Smooth muscle cell of the brain vasculature (primary cell): ENCODE measurements at places on chromosomes 11 and 22.

DNA sequence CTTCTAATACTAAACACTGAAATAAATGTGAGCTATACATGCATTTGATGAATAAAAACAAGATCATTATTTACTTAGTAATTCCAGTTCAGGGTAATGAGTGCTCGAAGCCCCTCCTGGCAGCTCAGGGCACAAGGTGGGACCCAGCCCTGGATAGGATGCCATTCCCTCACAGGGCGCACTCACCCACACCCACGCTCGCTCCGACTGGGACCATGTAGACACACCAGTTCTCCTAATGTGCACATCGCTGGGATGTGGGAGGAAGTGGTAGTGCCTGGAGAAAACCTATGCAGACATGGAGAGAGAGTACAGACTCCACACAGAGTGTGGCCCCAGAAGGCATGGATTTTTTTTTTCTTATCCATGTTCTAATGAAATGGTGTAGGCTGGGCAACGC lies 44.5 kb upstream of the RASSF10 start:
- DNase-seq = no peak

DNA sequence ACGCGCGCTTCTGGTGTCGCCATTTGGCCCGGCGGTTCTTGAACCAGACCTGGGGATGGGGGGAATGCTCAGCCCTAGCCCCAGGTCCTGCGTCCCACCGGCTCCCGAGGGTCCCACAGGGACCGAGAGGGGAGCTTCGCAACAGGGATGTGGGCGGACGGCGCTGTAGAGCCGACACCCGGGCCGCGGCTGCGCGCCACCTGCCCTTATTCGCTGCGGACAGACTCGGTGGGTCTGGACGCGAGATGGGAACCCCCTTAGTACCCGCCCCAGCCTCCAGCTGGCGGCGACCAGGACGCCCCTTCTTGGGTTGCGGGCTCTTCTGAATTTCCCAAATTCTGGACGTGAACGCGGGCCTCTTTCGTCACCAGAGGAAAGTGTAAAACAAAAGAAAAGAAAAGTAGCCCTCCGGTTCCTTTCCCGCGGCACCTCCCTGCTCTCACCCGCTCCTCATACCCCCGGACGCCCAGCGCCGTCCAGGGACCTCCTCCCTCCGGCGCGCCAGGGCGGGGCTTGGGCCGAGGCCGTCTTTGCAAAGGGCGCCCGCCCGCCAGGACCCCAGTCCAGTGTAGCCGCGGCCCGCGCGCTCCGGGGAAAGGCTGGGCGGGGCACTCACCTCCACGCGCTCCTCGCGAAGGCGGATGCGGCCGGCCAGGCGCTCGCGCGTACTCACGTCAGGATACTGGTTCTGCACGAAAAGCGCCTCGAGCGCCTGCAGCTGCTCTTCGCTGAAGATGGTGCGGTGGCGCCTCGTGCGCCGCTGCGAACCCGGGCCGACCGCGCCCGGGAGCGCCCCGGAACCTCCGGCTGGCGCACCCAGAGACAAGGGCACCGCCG lies 827 bp downstream of the GSC2 start:
- DNase-seq = no peak

DNA sequence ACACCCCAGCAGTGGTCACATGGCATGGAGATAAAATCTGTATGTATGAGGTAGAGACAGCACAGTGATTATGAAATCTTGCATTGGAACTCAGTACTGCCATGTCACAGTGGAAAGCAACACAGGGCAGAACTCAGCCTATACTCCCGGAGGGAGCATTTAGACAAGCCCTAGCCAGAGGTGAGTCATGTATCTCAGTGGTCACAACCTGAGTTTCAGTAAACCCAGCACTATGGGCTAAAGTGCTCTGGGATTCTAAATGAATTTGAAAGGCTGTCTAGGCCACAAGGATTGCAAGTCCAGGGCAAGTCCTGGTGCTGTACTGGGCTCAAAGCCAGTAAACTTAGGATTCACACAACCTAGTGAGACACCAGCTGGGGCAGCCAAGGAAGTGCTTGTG lies 1717.1 kb upstream of the RAG2 start:
- no peak for DNase-seq

DNA sequence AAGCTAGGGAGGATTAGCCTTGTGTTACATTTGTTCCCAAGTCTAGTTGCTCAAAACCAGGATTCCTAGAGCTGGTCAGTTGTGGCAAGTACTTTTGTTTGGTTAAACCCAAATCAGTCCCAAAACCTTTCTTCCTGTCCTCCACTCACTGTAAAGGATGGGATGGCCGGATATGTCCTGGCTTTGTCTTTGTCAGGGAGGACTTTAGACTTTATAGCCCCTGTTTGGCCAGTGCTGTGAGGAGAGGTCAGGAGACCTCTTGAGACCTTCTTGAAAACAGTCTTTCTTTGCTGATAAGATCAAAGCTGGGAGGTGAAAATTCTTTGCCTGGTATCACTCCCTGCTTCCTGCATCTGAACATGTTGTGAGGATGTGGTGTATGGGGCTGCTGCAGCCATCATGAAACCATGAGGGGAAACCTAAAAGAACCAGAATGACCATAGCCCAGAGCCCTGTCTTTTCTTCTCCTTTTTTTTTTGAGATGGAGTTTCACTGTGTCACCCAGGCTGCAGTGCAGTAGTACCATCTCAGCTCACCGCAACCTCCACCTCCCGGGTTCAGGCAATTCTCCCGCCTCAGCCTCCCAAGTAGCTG lies 43.6 kb upstream of the FTH1 start:
- DNase-seq = no peak

GRCh38 chr11:35135222-35135621 lies 3.7 kb upstream of the CD44 start:
- DNase-seq = no peak

GRCh38 chr11:99079576-99079975 lies 58.8 kb downstream of the CNTN5 start:
- no peak for DNase-seq

- no peak for DNase-seq
Measured at GRCh38 chr11:73971175-73971719, 11.4 kb downstream of the UCP2 start.

GRCh38 chr11:128195756-128196155 lies 391.6 kb downstream of the ETS1 start:
- no peak for DNase-seq

- no peak for DNase-seq
Measured at GRCh38 chr11:64716473-64717267, 6.3 kb downstream of the NRXN2 start.

GRCh38 chr11:28697920-28698827 lies 590.0 kb downstream of the METTL15 start:
- peak; percentile 17 for DNase-seq

DNA sequence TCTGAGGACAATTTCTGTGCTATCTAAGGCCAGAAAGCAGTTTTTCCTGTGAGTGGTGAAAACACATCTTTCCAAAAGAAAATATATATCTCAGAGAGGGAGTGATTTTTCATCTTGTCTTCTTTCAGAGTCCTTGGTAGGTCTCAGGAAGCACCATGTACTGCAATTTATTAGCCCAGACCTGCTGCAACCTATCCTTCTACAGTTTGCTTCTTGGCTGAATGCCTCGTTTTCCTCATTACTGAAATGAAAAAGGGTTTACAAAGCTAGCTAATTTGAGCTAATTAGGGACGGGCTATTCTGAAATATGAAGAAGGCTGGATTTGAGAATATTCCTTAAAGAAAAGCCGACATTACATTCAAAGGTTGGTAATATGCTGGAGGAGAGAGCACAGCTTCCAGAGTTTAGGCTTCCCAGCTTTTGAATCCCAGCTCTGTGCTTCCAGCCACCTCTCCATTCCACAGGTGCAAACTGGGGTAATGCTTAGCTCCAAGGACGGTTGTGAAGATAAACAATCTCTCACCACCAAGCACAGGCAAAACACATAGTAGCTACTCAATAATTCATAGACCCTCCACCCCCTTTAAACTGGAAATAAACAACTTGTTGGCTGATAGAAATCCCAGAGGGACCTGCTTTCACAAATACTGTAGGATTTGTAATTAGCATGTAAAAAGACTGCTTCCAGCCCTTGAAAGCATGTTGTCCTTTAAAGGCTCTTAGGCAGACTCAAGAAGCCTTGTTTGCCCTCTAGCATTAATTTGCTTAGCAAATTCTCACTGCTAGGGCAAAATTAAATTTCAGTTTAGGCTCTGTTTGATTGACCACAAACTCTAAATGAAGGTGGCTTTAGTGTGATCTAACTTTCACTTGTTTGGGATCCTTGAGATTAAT lies 24.5 kb upstream of the SESN3 start:
- DNase-seq = no peak

DNA sequence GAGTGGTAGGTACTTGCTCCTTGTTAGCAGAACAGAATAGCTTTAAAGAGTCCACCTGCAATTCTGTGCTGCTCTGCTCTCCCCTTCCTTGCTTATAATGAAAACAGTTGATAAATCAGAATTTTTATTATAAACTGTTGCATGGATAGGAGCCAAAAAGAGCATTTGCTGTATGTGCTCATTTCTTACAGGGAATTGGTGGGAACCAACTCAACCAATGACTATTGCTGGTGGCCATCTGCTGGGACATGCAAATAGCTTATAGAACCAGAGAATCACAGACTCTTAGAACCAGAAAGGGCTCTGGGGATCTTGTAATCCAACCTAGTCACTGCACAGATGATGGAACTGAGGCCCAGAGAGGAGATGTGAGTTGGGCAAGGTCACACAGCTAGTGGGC lies 43.1 kb upstream of the NECTIN1 start:
- DNase-seq = no peak

DNA sequence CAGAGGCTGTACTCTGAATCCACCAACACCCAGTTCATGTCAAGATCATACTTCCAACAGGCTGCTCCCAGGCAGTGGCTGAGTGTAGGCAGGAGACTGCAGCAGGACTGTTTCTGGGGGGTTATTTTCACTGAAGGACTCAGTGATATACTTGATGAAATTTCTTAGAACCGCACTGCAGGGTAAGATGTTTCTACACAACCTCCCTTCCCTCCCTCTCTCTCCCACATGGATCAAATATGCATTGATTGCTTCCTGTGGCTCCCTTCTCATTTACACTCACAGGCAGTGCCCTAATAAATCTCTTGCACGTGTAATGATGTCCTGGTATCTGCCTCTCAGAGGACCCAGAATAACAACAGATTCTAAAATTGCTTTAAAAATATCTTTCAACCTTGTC lies 251.3 kb upstream of the CCDC179 start:
- no peak for DNase-seq

DNA sequence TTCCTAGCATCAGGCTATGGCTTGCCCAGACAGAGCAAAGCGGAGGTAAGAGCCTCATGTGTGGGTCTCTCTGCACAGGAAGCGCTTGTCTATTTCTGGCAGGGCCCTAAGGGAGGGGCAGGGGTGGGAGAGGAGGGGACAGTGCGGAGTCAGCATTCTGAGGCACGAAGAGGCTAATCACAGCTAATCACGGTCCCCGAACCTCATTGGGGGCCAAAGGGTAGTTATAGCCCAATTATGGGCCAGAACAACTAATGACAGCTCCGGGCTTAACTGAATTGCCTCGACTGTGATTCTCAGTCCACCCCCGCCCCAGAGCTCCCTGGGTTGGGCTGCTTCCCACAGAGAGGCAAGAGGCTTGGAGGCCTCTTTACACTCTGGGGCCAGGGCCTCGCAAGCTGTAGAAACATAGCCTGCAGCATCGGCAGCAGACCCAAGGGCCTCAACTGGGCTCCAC lies 72.7 kb upstream of the PRDM11 start:
- DNase-seq = no peak

GRCh38 chr11:86608251-86608799 lies 64.1 kb downstream of the ME3 start:
- peak; percentile 60 for DNase-seq

- DNase-seq = no peak
Measured at GRCh38 chr22:27836181-27836580, 34.6 kb upstream of the MN1 start.

DNA sequence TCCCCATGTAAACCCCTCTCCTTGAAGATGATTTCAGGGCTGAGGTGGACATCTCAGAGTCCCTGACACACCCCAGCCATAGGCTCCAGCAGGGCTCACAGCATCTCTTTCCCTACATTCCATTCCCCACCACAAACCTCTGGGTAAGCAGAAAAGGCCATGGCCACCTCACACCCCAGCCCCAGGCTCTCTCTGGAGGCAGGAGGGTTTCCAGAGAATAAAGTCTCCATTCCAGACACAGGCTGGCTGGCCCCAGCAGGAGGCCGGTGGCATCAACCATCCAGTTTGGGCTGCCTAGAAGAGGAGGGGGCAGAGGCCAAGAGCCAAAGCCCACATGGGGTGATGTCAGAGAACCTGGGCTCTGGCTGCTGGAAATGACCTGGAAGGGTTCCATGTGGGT lies 61.4 kb downstream of the TP53I11 start:
- DNase-seq = no peak

DNA sequence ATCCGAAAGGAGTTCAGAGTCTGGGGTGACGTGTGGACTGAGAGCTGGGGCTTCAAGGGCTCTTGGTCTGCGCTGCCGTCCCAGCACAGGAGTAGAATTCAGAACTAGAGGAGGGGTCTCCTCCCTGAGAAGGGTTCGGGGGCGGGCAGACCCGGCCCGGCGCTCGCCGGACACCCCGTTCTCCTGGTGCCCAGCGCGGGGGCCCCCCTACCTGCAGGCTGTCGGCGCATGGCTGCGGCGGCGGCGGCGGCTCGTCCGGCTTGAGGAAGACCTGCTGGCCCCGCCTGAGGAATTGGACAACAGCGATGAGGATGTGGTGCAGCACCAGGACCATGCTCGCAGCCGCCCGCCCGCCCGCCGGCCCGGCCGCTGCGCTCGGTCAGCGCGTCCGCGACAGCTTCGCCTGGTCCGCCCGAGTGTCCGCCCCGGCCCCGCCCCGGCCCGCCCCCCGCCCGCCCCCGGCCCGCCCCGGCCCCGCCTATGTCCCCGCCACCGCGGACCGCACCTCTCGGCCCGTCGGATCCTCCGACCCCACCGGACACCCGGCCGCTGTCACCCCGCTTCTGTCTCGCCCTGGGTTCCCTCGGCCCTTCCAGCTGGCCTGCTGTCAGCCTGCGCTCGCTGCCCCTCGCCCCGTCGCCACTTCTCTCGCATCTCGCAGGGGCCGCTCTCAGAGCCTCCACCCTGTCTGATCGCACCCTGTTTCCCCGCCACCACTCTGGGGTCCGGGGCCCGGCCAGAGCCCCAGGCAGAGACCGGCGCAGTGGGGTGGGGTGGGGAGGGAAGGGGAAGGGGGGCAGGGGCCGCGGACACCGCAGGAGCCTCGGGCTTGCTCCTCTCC lies 32.0 kb downstream of the PDE2A start:
- DNase-seq = no peak

- DNase-seq = no peak
Measured at GRCh38 chr11:2674658-2675131, 25.1 kb downstream of the KCNQ1OT1 start.

DNA sequence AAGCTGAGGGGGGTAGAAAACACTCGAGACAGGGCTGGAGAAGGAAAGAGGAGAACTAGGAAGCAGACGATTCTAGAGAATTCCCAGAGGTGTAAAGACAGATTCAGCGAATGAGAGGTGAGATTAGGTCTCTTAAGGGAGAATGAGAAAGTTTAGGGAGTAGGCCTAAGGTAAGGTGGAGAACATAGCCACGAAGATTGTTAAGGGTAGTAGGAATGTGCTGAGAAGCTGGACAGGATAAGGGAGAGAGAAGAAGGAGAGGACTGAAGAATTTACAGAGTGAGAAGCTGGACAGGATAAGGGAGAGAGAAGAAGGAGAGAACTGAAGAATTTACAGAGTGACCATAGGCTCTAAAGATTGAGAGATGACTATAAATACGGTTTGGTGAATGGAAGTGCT lies 908 bp downstream of the PPME1 start:
- DNase-seq = no peak

GRCh38 chr11:57513911-57514537 lies 1.5 kb downstream of the SLC43A1 start:
- no peak for DNase-seq

- no peak for DNase-seq
Measured at GRCh38 chr11:120988603-120989002, 35.3 kb upstream of the TBCEL start.

- no peak for DNase-seq
Measured at GRCh38 chr22:44249376-44250147, 63.2 kb downstream of the SHISAL1 start.
